ENCODE measurements at places on chromosomes 5 and 9.

DNA sequence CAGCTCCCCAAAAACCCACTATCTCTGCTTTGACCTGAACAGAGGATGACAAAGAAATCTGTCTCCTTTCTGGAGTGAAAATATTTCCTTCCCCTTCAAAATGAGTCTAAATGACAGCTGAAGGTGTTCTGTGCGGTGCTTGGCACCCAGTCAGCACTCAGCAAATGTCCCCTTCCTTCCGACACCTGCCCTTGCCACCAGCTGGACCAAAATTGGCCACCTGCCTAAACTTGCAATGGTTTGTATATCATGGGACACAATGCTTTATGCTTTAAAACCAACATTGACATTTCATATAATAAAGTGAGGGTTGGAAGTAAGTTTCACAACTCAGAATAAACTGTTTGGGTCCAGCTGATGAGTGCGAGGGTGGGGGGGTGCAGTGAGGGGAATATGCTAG is 7.5 kb upstream of the TTC1 start:
- DNase-seq: no peak

DNA sequence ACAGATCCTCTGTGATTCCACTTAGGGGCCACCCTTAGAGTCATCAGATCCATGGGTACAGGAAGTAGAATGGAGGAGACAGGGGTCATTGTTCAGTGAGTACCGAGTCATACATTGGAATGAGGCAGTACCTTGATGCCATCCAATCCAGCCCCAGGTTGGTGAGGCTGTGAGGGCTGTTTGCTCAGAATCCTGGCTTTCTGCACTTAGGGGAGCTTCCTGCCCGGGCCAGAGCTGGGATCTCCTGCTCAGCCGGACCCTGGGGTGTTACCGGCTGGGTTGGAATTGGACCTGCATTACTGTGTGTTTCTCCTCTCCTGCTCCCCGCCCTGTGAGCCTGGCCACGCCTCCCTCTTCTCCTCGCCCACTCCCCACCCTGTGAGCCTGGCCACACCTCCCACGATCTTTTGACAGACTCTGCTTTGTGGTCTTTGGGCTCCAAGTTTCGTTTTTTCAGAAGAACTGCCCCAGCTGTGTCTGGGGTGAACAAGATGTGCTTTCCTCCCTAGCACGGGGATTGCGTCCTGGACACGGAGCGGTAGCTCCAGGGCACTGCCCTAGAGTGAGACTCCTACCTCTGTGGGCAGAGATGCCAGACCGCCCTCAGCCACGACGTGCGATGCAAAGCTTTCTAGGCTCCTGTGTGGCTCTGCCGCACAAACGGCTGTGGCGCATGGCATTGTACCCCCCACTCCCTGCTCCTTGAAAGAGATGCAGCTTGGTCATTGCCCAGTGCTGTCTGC is 15.4 kb downstream of the TRAF2 start:
- peak; percentile 62 for DNase-seq

- DNase-seq: no peak
Observed at GRCh38 chr5:158382473-158382872, 523.5 kb upstream of the CLINT1 start.

DNA sequence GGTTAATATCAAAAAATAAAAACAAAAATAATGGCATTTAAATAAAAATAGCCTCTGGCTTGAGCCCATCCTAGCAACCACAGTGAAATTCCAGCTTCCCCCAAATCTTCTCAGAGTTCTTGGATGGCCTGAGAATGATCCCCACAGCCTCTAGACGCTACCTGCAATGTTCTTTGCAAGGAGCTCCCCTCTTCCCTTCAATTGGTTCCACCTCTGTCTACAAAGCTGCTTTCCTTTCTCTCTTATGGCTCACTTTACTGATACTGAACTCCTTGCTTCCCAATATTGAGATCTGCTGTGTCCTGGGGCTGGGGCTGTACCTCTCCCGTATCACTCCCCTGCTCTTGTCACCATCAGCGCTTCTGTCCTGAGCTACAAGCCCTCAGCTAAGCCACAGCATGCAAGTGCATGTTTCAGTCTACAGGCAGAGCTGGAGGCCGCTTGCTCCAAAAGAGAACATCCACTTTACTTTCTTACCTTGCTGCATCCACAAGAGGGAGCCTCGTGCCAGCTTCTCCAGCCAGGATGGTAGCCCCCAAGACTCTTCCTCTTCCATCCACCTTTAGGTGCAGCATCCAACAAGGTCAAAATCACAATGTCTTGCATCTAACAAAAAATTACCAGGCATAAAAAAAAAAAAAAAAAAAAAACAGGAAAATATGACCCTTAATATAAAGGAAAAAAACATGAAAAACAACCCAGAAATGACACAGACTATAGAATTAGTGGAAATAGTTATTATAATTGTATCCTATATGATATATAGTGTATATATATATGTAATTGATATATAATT is 57.4 kb upstream of the PRSS3 start:
- DNase-seq: no peak

DNA sequence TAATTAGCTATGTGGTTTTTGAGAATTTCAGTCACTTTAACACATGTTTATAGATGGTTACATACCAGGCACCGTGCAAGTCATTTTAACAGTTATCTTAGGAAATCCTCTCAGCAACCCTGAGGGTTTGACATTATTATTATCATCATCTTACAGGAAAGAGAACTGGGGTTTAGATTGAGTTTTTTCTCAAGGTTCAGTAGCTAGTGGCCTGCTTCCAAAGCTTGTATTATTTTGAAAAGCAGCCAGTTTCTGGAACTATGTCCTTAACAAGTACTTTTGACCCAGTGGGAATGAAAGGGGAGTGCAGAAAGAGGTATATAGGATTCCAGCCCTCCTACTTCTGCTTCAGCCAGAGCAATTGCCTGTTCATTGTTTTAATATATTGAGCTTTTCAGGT is 157.5 kb downstream of the COMMD10 start:
- DNase-seq: no peak

DNA sequence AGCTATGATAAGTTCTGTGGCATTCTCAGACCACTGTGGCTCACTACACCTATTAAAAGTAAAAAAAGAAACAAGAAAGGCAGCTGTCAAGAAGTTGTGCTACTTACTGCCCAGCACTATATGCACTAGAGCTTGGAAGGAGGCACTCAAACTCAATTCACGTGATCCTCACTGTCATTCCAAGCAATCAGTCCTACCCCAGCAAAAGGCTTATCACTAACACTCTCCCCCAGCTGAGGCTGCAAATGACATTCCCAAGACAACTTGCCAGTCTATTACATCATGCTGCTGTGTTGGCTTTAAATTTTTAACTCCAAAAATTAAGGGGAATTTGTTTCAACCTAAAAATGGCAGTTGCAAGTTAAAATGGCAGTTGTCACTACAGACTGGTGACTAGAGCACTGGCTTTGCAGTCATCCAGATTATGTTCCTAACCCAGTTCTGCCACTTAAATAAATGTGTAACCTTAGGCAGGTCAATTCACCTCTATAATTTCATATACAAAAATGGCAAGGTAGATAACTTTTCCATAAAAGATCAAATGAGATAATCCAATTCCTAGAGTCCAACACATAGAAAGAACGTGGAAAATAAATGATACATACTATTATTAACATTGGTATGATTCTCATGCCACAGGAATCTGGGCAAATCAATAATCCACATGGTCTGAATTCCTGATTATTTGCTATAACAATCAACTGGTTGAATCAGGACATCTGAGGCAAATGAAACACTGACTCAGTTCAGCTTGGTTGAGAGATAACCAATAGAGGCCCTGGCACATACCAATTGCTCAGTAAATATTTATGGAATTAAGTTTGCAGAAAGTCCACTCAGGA is 52.4 kb downstream of the FBXW11 start:
- no peak for DNase-seq

DNA sequence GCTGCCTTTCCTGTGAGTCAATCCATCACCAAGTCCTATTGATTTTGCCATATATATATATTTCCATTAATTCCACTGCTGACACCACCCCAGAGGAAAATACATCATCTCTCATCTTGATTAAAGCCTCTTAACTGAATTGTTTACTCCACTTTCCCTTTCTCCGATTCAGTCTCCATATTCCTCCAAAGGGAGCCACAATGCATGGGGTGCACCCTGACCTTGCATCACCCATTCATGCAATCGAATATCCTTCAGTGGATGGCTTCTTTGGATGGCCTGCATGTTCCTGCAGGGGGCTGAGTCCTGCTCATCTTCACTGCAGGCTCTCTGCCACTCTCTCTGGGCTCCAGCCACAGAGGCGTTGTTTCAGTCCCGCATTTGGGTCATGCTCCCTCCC is 231.0 kb downstream of the SNX18 start:
- DNase-seq: no peak

DNA sequence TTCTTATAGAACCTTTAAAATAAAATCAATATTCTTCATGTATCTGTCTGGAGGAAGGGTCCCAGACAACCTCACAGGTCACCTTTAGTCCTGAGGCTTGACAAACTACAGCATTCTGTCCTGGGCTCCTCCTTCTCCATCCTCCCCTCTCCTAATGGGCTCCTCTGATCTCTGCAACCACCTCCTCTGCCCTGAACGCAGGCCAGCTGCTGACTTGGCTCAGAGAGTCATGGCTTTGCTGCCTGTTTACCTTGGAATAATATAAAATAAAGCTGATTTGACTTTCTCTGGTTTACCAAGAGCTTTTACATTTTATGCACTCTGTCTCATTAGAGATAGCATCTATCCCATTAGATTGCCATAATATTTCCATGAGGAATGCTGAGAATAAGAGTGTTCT is 159.4 kb downstream of the SEMA6A start:
- no peak for DNase-seq

- no peak for DNase-seq
Observed at GRCh38 chr9:16401701-16402100, 468.8 kb downstream of the BNC2 start.

GRCh38 chr5:139949710-139950109 is 93.4 kb downstream of the NRG2 start:
- no peak for DNase-seq

GRCh38 chr9:129962451-129962864 is 80.5 kb downstream of the FNBP1 start:
- no peak for DNase-seq

GRCh38 chr9:135410421-135410820 is 69.2 kb upstream of the PPP1R26 start:
- no peak for DNase-seq

DNA sequence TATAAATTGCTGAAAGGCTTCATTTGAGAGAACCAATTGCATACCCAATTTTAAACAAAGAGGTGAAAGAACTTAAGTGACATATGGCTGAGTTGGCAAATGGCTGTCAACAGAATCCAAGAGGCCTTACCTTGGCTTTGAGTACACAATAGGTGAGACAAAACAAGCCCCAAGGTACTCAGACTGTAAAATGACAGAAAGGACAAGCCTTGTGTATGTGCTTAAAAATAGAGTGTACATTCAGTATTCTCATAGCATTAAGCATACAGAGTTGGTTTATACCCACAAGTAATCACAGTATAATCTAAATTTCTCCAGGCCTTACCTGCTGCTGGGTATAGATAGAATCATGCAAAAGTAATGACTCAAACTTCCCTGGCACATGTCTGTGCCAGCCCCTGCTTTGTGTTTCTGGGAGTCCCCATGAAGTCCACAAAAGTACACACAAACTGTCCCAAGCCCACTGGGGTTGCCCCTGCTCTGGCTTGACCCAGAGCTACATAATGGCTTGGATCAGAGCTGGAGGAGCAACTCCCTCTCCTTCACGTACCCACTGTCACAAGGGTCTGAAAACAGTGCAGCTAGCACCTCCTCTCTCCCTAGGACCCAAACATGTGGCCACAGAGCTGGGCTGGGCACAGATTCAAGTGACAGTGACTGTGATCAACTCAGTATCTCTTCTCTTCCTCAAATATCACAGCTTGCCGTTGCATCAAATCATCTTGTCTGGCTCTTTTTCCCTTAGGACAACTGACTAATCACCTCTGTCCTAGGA is 250.8 kb downstream of the ENC1 start:
- DNase-seq: no peak

GRCh38 chr9:128254362-128254761 is 21.4 kb downstream of the GOLGA2 start:
- DNase-seq: no peak

- DNase-seq: no peak
Observed at GRCh38 chr5:35302544-35302943, 72.3 kb upstream of the PRLR start.

DNA sequence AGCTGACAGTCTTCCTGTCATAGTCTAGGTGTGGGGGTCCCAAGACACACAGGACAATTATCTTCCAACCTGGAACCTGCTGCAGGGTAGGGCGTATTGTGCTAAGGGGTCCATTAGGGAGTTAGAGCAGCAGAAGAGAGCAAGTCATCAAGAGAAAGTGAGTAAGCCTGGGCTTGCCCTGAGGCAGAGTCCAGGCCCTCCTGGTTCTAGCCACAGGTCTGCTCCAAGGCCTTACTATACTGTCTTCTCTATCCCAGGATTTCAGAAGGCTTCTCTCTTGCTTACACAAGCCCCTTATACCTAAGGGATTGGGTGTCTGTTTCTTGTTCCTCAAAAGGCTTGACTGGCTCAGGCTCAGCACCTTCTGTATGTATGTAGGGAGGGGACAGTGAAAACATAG is 7.7 kb downstream of the P4HA2 start:
- DNase-seq: no peak

DNA sequence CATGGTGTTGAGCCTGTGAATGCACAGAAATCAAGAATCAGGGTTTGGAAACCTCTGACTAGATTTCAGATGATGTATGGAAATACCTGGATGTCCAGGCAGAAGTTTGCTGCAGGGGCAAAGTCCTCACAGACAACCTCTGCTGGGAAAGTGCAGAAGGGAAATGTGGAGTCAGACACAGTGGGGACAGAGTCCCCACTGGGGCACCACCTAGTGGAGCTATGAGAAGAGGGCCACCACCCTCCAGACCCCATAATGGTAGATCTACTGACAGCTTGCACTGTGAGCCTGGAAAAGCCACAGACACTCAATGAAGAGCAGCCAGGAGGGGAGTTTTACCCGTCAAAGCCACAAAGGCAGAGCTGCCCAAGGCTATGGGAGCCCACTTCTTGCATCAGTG is 181.9 kb upstream of the SEMA6A start:
- DNase-seq: no peak

GRCh38 chr5:36155291-36155690 is 3.4 kb downstream of the SKP2 start:
- no peak for DNase-seq

GRCh38 chr5:149831492-149831891 is 101.4 kb downstream of the PPARGC1B start:
- DNase-seq: peak; percentile 6

GRCh38 chr5:149697001-149697400 is 33.1 kb upstream of the PPARGC1B start:
- no peak for DNase-seq

DNA sequence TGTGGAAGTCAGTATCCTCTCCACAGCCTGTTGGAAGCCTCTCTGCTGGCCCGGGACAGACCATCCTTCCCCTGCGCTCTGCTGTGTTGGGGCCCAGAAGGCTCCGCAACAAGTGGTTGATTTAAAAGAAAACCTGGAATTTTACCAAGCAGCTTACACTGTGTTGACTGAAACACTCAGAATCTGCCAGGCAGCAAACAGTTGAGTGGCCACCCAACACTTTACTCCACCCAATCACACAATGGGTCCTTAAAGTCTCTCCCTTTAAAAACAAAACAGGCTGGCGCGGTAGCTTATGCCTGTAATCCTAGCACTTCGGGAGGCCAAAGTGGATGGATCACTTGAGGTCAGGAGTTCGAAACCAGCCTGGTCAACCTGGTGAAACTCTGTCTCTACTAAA is 28.0 kb upstream of the DMRT3 start:
- DNase-seq: no peak

Data from stimulated activated CD8-positive, alpha-beta memory T cell treated with anti-CD3 and anti-CD28 coated beads, Interleukin-4, amount 100 ng/mL, for 4 hours (primary cell).